Cortex of kidney (tissue), 1 donor: ENCODE measurements at places on chromosomes 5 and 9.

DNA sequence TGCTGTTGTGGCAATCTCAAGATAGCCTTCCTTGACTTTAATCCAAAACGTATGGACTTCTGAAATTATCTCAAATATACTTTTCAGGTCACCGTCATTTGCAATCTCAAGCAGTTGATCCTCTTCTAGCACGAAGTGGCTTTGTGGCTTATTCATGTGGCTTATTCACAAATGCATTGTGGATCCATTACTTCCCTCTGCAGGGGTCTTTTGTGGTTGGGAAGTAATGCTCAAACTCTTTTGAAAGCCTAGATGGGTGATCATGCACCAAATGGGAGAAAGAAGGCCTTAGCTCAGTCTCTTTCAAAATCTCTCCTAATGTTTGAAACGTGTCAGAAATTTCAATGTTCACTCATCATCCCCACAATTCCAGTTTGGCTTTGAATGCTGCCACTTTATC lies 597.2 kb upstream of the CDH10 start:
- DNase-seq, result no peak

GRCh38 chr5:57575839-57576238 lies 93.2 kb upstream of the ACTBL2 start:
- no peak for DNase-seq

DNA sequence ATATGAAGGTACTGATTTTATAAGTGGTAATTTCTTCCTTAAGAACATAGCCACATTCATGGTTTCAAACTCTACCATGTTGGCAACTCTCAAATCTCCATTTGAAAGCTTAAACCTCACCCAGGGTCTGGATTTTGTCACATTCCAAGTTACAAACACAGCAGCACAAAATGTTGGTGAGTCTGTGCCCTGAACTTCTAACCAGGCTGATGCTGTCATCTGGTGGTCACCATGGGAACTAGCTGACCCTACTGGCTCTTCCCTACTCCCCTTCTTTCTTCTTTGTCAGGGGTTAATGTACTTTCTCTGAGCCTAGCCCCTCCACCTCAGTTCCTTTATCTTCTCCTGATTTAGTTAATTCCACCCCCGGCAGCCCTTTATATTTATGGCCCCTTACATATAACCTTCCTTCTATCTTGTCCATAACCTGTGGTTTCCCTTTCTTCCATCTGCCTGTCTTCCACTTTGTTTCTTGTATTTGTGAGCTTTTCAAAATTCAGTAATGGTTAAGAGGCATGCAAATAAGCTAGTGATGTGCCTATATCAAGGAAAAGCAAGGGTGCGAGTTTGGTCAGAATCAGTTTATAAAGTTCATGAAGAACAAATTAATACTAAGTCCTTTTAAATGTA lies 35.9 kb downstream of the TGFBR1 start:
- DNase-seq, result no peak

DNA sequence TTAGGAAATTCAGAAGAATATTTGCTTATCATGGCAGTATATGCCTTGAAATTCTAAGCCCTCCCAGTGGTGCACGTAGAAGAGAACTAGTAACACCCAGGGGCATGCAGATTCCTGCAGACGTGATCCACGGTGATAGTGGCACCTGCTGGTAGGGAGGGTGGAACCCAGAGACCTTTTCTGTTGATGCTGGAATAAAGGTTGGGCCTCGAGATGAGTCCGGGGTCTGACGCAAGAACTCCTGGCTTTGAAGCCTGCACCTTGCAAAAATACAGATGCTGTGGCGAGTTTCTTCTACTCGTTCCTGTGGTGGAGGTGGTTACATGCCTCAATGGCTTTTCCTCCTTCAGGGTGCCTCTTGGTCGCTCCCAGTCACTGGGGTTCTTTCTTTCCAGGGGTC lies 39.5 kb upstream of the PHF2 start:
- DNase-seq, result no peak

DNA sequence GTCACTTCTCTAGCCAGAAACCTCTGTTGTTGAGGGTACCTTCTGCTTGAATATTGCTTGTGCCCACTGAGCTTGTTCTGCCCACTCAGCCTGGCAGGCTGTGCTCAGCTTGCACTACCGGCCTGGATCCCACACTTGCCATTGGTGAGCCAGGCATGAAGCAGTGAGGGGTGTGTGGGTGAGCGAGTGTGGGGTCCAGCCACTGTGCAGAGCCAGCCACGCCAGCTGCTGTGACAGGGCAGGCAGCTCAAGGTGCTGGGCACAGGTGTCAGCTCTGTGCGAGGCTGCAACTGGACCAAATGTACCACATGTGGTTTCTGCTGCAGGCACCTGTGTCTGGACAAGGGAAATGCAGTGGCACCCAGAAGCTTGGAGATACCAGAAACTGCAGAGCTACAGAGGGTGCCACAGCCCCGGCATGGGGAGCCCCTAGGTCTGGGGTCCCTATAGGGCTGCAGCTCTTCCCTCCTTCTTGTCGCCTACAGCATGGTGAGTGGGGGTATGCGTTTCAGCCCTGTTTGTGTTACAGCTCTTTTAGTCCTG lies 305.1 kb upstream of the RIOK2 start:
- no peak for DNase-seq

DNA sequence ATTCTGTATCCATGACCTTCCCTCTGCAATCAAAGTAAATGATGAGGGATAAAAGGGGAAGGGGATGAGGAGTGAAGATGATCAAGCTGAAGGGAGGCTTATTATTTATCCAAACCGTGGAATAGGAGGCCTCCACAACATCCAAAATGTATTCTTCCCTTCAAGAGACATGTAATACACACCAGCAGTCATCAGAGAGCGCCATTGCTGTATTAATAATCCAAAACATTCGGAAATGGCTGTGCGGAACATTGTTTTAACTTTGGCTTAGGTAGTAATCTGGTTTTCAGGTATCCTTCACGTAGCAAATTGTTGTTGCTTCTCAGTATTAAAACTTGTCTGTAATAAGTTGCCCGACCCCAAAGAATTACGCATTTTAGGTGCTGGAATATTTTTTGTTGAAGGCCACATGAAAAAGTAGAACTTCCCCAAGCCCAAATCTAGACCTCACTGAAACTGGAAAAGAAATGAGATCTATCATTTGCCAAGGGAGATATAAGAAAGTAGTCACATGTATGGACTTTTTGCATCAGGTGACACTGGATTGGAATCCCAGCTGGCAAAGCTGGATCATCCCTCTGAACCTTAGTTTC lies 2.6 kb upstream of the BOD1 start:
- DNase-seq, result no peak

GRCh38 chr5:152942633-152943336 lies 537.7 kb upstream of the NMUR2 start:
- DNase-seq, result no peak

DNA sequence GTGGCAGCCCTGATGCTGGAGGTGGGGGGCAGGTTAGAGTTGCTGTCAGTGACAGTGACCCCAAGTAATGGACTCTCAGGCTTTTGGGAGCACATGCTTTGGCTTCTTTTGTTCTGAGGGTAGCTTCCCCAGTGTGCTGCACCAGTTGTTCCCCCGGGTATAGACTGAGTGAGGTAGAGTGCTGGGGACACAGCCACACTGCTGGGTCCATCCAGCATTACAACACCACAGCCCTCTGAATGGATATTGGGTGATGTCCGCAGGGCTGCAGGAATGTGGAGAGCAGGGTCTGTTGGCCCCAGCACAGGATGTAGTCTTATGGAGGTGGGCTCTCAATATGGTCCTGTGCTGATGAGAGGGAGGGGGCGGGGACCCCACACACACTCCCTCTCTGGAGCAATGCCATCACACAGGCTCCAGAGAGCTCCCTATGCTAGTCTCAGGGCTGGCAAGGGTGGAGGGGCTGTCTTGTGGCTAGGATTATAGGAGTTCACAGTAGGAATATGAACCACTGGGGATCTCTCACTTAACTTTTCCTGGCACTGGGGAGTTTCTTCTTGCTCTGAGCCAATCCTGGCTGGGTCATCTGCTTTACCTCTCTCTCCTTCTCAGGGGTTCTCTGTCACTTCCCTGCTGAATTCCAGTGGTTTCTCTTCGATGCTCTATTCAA lies 20.7 kb downstream of the OSMR start:
- DNase-seq, result no peak

DNA sequence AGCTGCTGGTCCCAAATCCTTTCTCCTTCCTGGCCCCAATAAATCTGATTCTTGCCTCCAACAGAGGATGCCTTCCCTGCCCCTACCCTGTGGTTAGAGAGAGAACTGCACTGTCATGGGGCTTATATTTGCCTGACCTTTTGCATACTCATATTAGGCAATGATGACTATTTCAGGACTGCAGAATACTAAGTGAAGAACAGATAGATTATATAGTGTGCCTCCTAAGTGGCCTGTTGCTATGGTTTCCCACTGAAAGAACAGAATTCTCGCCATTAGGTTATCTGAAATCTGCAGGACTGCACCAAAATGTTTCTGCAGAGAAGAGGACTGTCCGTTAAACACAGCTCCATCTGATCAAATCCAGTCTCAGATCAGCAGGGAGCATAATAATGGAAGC lies 87.3 kb upstream of the CCNG1 start:
- no peak for DNase-seq

- no peak for DNase-seq
Observed at GRCh38 chr5:135153661-135154060, 119.6 kb upstream of the PITX1 start.

GRCh38 chr5:157819502-157820115 lies 39.3 kb downstream of the CLINT1 start:
- DNase-seq, result no peak

- DNase-seq, result no peak
Observed at GRCh38 chr5:17190242-17190778, 27.1 kb upstream of the BASP1 start.

DNA sequence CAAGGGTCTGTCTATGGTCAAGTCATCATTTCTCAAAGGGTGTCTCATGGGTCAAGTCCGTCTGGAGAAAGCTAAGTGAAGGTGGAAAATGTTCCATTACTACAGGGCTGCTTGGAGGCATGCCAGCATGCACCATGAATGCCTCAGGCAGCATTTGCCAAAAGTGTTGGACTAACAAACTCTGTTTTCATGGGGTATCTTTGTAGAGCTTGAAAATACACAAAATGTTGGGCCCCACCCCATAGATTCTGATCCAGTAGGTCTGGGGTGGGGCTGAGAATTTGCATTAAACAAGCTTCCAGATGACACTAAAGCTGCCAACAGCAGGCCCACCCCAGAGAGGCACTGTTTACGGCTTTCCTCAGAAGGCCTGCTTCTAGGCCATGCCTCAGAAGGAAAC lies 75.0 kb upstream of the FRRS1L start:
- no peak for DNase-seq

DNA sequence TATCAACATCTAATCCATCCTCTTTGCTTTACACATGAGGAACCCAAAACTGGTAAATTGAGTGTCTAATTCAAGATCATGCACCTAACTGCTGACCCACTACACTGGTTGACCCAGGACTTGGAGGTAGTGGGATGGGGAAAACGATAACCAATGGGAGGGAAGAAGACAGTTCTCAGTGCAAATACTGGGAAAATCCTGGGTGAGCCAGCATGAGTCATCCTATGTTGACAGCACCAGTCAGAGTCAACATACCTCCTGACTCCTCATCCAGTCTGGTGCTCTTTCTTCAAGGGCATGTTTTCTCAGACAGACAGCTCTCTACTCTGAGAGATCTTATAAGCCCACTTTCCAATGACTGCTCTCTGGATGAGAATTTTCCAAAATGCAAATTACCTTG lies 232.8 kb upstream of the PTGER4 start:
- no peak for DNase-seq
